ENCODE measurements at places on chromosomes 11 and 22.

GRCh38 chr11:85109141-85109540 lies 518.0 kb downstream of the DLG2 start:
- H3K27ac ChIP-seq: no peak overlapping the region
- no peaks in the 10 kb centered on the region for H3K27me3 ChIP-seq
- no peak overlapping the region for H3K4me3 ChIP-seq
- no peaks in the 10 kb centered on the region for H3K36me3 ChIP-seq
- no peaks in the 10 kb centered on the region for H3K4me1 ChIP-seq
- no peak for DNase-seq

DNA sequence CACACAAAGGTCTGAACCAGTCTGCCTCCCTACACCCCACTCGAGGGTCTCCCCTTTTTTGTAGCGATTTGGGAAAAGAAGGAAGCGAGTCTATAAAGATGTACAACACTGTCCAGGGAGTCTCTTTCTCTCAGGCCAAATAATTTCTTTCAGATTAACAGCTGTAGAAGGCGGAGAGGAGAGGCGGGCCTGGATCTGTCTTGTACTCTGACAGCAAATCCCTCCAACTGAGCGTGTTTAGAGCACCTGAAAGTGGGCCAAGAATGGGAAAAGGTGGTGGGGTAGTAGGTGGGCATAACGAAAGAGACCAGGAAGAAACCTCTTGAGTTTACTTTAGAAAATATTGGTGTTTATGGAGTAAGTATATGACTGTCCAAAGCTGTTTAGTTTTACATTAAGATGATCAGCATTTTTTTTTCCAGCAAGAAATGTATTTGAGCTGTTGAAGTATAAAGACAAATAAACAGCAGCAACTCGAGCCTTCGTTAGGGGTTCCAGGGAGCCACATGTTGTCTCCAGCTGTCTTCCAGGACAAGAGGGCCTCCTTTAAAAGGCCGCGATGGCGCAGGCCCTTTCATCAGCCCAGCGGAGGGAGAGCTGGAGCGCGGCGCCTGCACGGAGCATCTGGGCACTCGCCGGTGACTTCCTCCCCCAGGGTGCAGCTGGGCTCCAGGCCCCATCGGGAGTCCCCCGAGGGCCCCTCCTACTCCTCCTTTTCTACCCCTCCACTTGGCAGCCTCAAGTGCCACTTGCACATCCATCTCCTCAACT lies 34.9 kb downstream of the SCUBE1 start:
- H3K4me3 ChIP-seq: no peak overlapping the region
- peaks cover 60% of the 10 kb centered on the region for H3K27me3 ChIP-seq
- H3K27ac ChIP-seq: no peak overlapping the region
- DNase-seq: no peak

GRCh38 chr11:103544874-103545273 lies 435.6 kb downstream of the DYNC2H1 start:
- no peak for DNase-seq
- no peaks in the 10 kb centered on the region for H3K36me3 ChIP-seq
- no peak overlapping the region for H3K4me3 ChIP-seq
- H3K27ac ChIP-seq: no peak overlapping the region

DNA sequence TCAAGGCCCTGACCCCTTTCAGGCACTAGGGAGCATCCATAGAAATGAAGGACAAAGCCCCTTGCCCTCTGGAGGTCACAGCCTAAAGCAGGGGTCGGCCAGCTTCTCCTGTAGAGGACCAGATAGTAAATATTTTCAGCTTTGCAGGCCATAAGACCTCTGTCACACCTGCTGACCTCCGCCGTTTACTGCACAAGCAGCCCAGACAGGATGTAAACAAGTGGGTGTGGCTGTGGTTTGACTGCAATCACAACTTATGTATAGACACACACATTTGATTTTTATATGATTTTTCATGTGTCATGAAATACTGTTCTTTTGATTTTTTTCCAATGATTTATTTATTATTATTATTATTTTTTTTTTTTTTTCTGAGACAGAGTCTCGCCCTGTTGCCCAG lies 34.3 kb downstream of the KIAA1671 start:
- no peak overlapping the region for H3K4me3 ChIP-seq
- no peaks in the 10 kb centered on the region for H3K4me1 ChIP-seq
- H3K27ac ChIP-seq: no peak overlapping the region
- no peaks in the 10 kb centered on the region for H3K27me3 ChIP-seq
- peaks cover 8% of the 10 kb centered on the region for H3K36me3 ChIP-seq
- DNase-seq: no peak

DNA sequence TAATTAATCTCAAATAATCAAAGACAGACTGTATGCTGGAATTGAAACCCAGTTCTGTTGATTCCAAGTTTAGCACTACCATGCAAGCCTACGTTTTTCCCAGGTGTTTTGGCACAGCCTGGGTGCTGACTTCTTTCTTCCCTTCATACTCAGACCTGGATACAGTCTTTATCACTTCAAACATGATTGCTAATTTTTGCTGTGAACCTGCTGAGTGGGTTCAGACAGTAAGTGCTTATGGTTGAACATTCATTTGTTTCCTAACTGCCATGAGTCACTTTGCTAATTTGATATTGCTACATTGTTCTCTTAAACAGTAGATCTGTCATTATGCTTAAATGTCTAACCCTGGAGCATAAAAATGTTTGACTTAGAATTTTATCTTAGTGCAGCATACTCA lies 12.2 kb downstream of the PAAF1 start:
- H3K36me3 ChIP-seq: peaks cover 11% of the 10 kb centered on the region
- H3K27ac ChIP-seq: no peak overlapping the region
- H3K27me3 ChIP-seq: no peaks in the 10 kb centered on the region

DNA sequence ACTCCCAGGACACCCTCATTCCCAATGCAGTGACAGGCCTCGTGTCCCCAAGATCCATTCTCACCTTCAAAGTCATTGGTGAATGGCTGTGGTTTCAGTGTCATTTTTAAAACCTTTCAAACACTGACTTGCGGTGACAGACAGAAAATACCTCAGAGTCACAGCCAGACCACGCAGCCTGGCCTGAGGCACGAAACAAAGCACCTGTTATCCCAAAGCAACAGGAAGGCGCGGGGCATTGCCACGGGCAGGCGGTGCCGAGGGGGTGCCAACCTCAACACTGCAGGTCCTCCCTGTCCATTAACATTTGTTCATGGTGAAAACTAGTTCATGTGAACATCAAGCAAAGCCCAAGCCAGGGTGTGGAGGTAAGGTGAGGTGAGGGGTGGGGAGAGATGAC lies 38.2 kb downstream of the RPUSD4 start:
- DNase-seq: no peak
- H3K27ac ChIP-seq: no peak overlapping the region
- no peaks in the 10 kb centered on the region for H3K4me1 ChIP-seq
- no peaks in the 10 kb centered on the region for H3K27me3 ChIP-seq
- H3K36me3 ChIP-seq: no peaks in the 10 kb centered on the region
- no peak overlapping the region for H3K4me3 ChIP-seq

- no peaks in the 10 kb centered on the region for H3K36me3 ChIP-seq
- H3K27me3 ChIP-seq: no peaks in the 10 kb centered on the region
- H3K27ac ChIP-seq: no peak overlapping the region
- DNase-seq: no peak
- no peaks in the 10 kb centered on the region for H3K4me1 ChIP-seq
- no peak overlapping the region for H3K4me3 ChIP-seq
Measured at GRCh38 chr11:35856756-35857155, 87.1 kb upstream of the LDLRAD3 start.

DNA sequence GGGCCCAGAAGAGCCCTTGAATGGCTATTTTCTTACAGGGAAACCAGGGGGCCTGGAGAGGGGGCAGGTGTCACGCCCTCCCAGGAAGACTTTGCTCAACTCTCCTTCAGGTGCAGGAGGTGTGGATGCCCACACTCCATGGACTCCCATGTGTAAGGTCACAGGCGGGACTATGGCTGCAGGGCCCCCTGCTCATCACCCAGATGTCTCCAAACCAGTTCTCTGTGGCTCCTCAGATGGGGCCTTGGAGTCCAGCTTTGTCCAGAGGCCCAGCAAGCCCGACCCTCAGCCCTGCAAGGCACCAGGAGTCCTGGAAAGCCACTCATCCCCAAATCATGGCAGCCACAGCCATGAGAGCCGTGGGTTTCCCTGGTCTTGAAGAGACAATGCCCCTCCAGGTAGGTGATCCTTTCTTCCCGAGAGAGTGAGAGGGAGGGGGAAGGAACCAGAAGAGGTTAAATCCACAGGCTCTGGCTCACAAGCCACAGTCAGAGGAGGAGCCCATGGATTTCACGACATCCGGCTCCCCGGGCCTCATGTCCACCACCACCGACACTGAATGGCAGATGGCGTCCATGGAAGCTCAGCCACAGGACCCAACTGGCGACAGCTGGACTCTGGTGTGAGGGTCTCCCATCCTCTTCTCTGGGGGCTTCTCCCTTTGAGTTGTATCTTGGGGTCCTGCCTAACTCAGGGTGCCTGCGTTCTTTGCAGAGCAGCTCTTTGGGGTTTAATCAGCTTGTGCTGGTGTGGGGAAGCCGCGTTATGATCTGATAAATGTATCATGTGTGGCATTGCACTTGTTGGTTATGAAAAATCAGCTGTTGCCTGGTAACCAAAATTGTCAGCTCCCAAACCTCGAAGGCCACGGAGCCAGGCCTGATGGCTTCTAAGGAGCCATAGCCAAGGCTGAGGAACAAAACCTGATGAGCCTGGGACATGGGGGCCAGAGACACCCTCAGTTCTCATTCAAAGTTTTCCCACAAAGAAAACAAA lies 620.4 kb downstream of the BRD1 start:
- no peak overlapping the region for H3K4me3 ChIP-seq
- H3K36me3 ChIP-seq: no peaks in the 10 kb centered on the region
- H3K27ac ChIP-seq: no peak overlapping the region

DNA sequence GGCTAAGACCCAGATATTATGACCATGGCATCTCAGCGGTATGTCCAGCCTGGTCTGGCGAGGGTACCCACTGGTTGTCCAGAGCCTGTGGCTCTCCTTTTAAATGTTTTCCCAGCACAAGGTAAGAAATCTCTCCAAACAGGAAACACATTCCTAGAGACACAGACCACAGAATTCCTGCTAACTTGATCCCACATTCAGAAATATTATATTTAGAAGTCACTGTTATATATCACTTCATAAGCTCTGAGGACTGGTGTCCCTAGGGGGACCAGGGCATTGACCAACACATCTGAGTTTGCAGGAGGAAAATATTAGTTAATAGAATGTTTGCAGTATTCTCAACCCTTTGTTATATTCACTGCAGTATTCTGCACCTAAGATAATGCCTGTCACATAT lies 23.1 kb downstream of the TMPRSS13 start:
- H3K4me1 ChIP-seq: peaks cover 6% of the 10 kb centered on the region

DNA sequence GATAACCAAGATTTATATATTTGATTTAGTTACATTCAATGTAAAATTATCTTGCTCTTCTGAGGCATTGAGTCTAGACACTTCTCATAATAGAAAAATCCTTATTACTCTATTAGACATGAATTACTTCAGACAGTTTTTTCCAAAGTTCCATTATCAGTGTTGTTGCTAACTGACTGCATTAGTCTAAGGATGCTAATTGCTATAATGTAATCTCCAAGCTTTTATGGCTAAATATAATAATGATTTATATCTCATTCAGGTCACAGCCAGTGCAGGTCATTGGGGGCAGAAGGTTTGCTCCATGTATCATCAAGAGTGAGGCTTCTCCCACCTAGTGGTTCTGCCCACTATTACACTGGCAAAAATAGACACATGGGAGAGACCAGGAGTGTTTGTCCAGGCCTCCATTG lies 377.2 kb upstream of the DDI1 start:
- H3K36me3 ChIP-seq: no peaks in the 10 kb centered on the region
- H3K4me3 ChIP-seq: no peak overlapping the region
- no peak for DNase-seq
- no peaks in the 10 kb centered on the region for H3K27me3 ChIP-seq

DNA sequence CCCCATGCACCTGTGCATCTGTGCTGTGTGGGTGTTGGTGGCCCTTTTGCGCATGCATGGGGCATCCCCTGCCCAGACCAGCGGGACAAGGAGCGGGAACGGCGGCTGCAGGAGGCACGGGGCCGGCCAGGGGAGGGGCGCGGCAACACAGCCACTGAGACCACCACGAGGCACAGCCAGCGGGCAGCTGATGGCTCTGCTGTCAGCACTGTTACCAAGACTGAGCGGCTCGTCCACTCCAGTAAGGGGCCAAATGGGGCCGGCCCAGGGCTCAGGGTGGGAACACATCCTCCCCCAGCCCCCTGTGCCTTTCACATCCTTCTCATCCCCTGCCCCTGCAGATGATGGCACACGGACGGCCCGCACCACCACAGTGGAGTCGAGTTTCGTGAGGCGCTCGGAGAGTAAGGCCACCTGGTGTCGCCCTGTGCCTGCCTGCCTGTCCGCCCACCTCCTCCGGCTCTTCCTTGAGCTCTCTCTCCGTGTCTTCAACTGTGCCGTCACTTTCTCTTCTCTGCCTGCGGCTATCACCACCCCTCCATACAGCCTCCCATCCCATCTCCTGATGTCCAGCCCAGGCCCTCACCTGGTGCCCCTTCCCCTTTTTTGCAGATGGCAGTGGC lies 10.6 kb downstream of the SELENOM start:
- no peak overlapping the region for H3K27ac ChIP-seq
- H3K27me3 ChIP-seq: no peaks in the 10 kb centered on the region
- no peak for DNase-seq

GRCh38 chr11:104844451-104844850 lies 53.8 kb downstream of the CASP12 start:
- H3K27ac ChIP-seq: no peak overlapping the region
- H3K4me1 ChIP-seq: no peaks in the 10 kb centered on the region
- no peak for DNase-seq
- H3K4me3 ChIP-seq: no peak overlapping the region

- no peaks in the 10 kb centered on the region for H3K36me3 ChIP-seq
- no peak overlapping the region for H3K27ac ChIP-seq
Measured at GRCh38 chr11:101880222-101880621, 34.6 kb upstream of the CEP126 start.

DNA sequence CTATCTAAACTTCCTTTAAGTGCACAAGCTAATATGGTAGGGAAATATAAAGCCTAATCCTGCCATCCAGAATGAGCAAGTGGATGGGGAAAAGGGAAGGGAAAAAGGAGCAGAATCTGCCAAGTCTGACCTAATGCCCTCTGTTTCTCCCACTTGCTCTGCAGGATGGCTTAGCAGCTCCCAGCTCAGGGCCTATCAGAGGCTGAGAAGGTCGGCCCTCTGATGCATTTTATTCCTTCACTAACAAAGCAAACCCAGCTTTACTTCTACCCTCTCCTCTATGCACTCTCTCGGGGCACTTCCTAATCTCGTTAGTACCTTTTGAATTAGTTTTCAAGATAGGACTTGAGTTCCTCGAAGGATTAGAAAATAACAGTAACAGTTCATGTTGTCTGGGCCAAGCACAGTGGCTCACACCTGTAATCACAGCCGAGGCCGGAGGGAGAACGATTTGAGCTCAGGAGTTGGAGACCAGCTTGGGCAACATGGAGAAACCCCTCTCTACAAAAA lies 9.9 kb upstream of the OR51V1 start:
- no peak overlapping the region for H3K4me3 ChIP-seq
- no peak overlapping the region for H3K27ac ChIP-seq
- DNase-seq: no peak
- H3K4me1 ChIP-seq: no peaks in the 10 kb centered on the region
- H3K36me3 ChIP-seq: no peaks in the 10 kb centered on the region

DNA sequence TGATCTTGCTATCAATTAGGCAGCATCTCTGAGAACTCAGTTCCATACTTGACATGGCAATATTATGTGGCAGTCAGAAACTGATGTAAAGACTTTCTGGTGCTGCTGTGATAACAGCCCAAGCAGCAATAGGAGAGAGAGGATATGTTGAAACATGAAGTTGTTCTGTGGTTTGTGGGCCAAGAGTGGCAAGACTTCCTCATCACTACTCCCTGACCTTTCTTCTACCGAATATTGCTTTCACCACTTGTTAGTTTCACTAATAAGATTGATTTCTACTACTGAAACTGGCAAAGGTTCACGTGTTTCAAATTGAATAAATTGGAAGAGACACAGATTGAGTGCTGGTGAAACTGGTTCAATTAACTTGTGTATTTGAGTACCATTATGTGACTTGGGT lies 852.6 kb upstream of the RAG2 start:
- DNase-seq: no peak
- no peaks in the 10 kb centered on the region for H3K27me3 ChIP-seq

Data from progenitor cell of endocrine pancreas (in vitro differentiated cells).